ENCODE measurements at places on chromosomes 1 and 21.

- DNase-seq, result no peak
These were observed 5.1 kb upstream of the CAPN8 start for GRCh38 chr1:223670458-223671159.

GRCh38 chr21:38766987-38767722 is 38.6 kb upstream of the ETS2 start:
- peak; percentile 31 for DNase-seq

- DNase-seq, result no peak
These were observed 2.3 kb downstream of the LDLRAD2 start for GRCh38 chr1:21814241-21814918.

DNA sequence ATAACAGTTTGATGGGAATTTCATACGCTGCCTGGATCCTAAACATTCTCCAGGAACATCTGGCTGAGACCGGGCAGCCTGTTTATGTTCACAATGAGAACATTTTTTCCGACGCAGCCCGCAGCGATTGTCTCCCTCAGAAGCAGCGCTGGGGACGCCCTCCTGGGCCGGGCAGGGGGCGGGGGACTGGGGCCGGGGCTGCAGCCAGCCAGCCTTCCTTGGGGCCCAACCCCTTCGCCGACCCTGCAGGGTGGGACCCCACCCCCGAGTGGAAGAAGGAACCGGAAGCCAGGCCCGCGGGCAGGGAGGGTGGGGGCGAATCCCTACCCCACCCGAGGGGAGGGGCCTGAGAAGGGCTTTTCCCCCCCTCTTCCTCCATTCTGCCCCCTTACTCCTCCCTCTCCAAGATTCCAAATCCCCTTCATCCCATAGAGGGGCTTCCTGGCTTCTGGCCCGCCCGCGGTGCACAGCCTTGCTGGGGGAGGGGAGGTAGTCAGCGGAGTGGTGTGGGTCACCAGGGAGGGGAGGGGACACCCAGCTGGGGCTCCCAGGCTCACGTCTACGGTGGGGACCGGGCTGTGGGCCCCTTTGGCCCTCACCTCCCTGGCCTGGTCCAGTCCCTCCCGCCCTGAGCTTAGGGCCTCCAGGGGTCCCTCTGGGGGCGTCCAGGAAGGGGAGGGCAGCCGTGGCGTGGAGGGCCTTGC is 60.6 kb downstream of the WNT9A start:
- no peak for DNase-seq

DNA sequence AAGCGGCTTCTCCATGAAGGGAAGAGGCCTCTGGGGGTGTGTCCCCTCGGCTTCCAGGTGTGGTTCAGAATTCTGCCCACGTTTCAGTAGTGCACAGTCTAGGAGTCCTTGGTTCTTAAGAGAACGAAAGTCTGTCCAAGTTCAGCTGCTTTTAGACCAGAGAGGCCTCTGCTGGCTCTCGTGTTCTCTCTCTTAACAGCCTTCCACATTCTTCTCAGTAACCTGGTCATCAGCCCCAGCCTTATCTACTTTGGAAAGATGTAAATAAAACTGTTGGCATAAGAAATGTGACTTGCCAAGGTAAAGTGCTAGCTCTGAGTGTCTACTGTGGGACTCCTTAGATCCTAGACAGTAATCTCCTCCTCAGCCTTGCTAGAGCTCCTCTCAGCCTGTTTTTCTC is 15.3 kb upstream of the STUM start:
- DNase-seq, result no peak

GRCh38 chr21:46041183-46041582 is 56.7 kb upstream of the COL6A2 start:
- DNase-seq, result no peak

DNA sequence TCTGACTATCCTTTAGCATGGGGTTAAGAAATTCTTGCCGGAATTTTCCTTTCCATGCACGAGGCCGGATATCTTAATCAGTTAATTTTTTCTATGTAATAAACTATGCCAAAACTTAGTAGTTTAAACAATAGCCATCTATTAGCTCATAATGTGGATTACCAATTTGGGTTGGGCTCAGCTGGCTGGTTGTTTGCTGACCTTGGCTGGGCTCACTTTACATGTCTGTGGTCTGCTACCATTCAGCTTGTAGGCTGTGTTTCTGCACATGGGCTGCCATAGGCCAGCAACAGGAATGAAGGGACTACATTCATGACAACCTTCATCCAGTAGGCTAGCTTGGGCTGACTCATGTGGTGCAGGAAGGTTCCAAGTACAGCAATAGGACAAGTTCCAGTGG is 56.0 kb upstream of the NTPCR start:
- no peak for DNase-seq

GRCh38 chr21:41763996-41764395 is 2.9 kb downstream of the RIPK4 start:
- DNase-seq, result no peak

DNA sequence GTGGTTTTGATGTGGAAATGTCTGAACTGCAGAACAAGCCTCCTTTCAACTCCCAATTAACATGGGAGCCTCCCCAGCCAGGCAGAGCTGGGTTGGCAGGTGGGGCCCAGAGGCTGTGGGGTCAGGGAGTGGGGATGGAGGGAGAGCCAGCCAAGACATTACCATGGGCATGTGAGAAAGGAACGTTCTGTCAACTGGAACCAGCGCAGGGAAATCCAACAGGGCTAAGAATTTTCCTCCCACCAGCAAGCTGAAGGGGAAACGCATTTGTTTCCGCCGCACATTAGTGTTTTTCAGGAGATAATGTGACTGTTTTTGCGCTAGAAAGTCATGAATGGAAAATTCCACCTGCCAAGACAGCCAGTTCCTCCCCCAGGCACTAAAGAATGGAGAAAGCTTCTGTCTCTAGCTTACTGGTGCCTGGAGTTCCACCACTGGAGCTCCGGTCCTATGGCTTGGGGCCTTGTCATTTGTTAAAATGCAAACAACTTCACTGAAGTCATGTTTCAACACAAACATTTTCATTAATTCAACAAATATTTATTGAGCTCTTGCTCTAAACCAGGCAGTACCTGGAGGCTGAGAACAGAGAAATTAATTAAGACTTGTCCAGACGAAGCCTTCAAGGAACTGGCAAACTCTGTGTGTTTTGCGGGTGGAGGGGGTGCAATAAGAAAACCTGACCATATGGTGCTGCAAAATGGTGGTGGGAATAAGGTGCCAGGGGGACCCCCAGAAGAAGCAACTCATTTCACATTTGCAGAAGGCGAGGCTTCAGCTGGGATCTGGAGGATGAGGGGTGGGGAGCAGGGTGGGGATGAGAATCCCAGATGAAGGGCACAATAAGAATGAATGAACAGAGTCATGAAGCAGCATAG is 305.1 kb downstream of the MATN1 start:
- no peak for DNase-seq

Measured in activated naive CD8-positive, alpha-beta T cell treated with anti-CD3 and anti-CD28 coated beads, Interleukin-2, amount 50 U/mL, for 16 hours (primary cell).